Activated CD4-positive, alpha-beta T cell treated with anti-CD3 and anti-CD28 coated beads, Interleukin-2, amount 50 U/mL, for 4 hours (primary cell): ENCODE measurements at places on chromosomes 12 and 14.

DNA sequence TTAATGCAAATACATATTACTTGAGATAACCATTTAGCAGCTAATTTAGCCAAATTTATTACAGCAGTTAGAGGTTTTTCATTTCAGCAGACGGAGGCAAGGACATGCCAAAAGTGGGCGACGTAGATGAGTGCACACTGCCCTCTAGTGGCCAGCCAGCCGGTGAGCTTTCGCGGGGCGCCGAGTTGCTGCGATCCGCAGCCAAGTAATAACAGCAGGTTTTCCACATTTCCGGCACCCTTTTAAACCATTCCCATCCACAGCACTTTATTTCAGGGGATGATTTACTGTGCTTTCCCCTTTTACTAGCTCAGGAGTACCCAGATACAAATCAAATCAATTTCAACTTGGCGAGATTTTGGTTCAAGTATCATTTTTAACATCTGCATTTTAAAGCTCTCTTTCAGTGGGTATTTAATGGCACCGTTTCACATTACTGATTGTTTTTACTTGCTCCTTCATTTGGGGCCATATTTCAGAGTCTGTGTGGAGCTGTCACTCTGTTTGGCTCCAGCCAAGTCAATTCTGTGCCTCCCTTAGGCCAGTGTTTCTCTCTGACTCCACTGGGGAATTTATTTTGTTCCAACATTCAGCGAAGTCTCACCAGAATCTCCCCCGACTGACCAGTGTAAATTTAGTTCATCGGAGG is 158.0 kb downstream of the EGLN3 start:
- DNase-seq: peak; percentile 56

DNA sequence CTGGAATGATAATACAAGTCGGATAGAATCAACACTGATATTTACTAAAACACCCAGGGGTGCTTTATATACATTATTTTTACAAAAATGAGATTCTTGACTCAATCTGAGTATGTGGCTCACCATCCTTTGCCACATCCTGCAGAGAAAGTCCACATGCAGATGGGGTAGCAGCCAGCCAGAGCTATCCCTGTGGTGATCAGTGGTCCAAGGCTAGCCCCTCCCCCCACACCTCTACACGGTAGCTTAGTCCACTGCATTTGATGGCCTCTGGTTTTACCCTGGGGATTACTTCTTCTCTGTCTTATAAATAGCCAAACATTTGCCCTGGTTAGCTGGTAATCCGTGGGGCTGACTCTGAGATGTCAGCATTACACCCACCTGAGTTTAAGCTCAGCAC is 28.1 kb upstream of the TTC7B start:
- no peak for DNase-seq

GRCh38 chr14:59305231-59305630 is 116.8 kb downstream of the DAAM1 start:
- no peak for DNase-seq

DNA sequence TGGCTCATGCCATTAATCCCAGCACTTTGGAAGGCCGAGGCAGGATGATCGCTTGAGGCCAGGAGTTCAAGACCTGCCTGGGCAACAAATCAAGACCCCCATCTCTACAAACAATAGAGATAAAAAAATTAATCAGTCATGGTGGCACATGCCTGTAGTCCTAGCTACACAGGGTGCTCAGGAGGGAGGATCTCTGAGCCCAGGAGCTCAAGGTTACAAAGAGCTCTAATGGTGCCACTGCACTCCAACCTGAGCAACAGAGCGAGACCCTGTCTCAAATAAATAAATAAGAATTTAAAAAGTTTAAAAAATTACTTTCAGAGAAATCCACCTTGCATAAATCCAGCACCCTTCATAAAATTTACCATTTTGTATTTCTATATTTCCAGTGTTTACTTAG is 2.2 kb downstream of the KLRF1 start:
- no peak for DNase-seq

- DNase-seq: no peak
Observed at GRCh38 chr12:11652351-11653040, 3.0 kb downstream of the ETV6 start.

DNA sequence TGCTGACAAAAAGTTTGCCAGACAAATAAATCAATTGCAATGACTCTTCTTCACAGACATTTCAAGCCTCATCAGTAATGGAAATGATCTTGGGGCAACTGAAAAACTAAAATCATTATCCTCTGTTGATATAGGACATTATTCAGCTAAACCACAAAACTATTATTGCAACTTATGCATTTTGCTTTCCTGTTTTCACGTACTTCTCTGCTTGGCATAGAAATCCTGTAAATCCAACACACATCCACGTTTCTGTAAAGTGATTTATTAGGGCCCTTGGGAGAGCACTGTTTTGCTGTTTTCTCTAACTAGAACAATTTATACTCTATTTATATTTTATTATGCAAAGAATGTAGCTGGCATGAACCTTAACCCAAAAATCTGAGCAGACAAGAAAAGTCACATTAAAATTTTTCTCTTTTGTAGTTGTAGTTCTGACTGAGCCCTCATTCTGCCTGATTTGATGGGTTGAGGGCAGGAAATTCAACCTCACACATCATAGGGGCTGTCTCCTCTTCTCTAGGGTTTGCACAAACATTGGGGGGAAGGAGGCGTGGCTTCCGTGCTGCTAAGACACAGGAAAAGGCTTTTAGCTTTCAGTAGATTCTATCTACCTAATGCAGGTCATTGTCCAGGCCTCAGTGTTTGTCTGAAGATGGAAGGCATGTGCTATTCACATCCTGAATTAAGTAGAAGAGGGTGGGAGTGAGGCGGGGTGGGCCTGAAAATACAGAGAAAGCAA is 11.5 kb upstream of the NUP107 start:
- DNase-seq: peak; percentile 49

DNA sequence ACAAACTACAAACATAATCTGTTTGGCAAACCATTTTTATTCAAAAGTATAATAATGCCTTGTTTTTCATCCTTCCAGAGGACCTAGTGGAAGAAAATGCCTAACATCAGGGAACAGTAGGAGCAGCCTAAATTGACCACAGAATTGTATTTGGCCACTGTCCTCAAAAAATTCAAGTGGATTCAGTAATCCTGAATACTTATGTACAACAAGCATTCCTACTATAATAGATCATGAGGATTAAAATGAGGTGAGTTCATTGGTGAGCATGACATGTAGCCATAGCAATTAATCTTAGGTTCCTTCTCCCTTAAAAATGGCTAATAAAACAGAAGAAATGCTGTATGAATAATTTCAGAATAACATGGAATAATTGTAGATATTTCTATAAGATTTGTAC is 209.3 kb downstream of the DAD1 start:
- no peak for DNase-seq

DNA sequence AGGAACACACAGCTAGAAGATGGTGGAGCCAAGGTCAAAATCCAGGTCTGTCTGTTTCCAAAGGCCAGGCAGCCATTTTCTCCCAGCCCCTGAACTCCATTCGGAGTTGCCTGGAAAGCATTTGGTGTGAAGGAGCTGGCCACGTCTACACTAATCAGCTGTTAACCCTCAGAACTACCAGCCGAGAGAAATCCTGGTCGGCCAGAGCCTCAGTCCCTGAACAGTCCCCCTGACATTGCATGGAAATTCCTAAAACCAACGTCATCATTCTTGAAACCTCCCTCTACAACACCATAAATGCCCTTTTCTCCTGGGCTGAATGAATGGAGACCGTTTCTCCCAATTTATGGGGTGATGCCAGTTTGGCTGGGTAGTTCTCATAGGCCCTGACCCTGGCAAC is 245.6 kb downstream of the SLC41A2 start:
- no peak for DNase-seq

- peak; percentile 16 for DNase-seq
Observed at GRCh38 chr12:53299101-53299453, 418 bp upstream of the MYG1 start.

GRCh38 chr12:57983146-57983857 is 41.9 kb downstream of the ATP23 start:
- no peak for DNase-seq

DNA sequence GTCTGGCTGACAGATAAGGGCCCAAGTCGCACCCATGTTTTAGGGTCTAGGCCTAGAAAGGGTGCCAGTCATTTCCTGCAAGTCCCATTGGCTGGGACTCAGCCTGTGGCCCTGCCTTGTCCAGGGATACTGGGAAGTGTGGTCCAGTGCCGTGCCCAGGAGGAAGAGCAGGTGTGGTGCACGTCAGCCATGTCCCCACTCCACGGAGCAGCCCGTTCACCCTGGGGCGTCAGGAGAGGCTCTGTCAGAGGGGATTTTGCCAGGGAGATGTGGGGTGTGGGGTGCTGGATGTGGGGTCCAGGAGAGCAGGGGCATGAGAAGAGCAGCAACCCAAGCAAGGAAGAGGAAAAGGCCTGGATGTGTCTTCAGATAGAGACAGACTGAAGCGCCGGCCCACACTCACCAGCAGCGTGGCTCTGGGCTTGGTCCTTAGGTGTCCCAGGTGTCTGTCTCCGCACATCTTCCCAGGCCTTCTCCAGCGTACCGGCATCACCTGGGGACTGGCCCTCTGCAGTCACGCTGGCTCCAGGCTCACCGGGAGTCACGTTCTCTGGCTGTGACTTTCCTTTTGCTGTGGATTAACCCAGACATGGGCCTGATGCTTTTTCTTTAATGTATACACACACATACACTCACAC is 138.2 kb downstream of the CACNA1C start:
- no peak for DNase-seq

DNA sequence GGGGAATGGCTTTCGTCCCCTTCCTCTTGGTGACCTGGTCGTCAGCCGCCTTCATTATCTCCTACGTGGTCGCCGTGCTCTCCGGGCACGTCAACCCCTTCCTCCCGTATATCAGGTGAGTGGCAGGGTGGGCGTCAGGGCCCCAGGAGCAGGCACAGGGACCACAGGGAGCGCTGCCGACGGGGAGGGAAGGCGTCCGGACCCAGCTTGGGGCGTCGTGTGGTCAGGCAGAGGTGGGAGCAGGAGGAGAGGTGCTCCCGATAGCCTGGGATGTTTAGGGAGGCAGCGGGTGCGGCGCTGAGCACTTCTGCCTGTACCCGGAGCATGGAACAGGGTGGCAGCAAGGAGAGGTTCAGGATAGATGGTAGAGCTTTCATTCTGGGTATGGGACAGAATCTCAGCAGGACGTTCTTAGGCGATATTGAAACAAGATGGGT is 444 bp downstream of the DRAM1 start:
- DNase-seq: peak; percentile 2

DNA sequence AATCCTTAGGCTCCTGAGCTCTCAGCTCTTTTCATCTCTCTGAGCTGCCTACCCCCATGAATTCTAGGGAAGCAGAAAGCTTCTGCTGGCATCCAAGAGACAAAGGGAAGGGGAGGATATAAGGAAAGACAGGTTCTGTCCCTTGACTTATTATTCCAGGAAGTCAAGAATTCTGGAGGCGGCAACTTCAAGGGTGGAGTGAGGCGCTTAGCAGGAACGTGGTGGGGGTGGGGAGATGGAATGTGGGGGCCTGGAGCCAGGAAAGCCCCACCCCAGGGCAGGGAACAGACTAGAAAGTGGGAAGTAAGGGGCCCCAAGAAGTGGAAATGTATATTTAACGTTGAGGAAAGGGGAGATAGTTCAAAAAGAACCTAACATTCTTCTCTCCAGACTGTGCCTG is 1.4 kb downstream of the CALCOCO1 start:
- DNase-seq: no peak

GRCh38 chr12:33587784-33588712 is 148.4 kb upstream of the SYT10 start:
- no peak for DNase-seq
